ENCODE measurements at places on chromosomes 5 and 9. TPM values are rescaled to one million over a fixed set of nuclear protein-coding genes. Genes with fewer than 3 reads are reported as not detected.

RNF183 gene
- 6.0 TPM for polyA plus RNA-seq

PCDHGA6 gene
- 7.9 TPM for polyA plus RNA-seq

CDHR2 gene
- 26.0 TPM for polyA plus RNA-seq

DMRTA1 gene
- 1.7 TPM for polyA plus RNA-seq

FOXD4L6 gene
- not detected for polyA plus RNA-seq

SLC6A18 gene
- 3.4 TPM for polyA plus RNA-seq

LHX3 gene
- not detected for polyA plus RNA-seq

CCIN gene
- 0.27 TPM for polyA plus RNA-seq

RORB gene
- polyA plus RNA-seq, result 0.09 TPM

PDGFRB gene
- 137 TPM for polyA plus RNA-seq

CCDC192 gene
- polyA plus RNA-seq, result 1.1 TPM

CBY3 gene
- 1.8 TPM for polyA plus RNA-seq

RHOBTB3 gene
- 61.3 TPM for polyA plus RNA-seq

STKLD1 gene
- polyA plus RNA-seq, result 3.9 TPM

DNA sequence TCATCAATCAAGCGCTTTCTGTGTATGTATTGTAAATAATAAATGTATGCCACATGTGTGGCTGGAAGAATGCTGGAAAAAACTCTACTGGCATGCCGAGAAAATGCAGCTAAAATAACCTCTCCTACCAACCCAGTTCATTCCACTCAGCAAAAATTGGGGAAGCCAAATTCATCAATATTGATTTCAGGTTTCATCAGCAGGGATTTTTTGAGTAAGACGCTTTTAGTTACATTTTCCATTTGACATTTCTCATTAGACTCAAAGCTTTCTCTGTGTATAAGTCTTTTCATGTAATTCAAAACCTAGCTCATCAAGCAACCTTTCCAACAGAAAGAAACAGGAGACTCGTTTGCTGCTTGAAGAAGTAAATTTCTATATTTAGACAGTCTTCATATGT is 338.1 kb downstream of the DMRT2 start:
- no peak for DNase-seq

DNA sequence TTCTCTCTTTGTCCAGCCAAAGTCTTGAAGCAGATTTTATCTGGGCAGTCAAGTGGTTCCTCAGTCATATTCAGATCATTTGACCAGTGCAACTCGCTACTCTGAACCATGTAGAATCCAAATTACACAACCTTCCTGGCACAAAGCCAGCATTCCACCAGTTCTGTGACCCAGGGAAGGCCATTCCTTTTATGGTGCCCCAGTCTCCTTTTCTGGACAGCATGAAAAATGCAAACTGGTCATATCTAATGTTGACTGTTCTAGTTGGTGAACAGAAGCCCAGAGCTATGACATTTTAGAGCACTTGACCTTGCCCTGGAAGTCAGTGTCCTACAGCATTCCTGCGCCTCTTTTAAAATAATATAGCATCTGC is 364.6 kb downstream of the BRINP1 start:
- peak; percentile 84 for DNase-seq

- no peak for DNase-seq
These were observed 165.5 kb upstream of the CD180 start for GRCh38 chr5:67361932-67362729.

- DNase-seq, result peak; percentile 19
These were observed 482 bp downstream of the CD14 start for GRCh38 chr5:140632366-140633020.

DNA sequence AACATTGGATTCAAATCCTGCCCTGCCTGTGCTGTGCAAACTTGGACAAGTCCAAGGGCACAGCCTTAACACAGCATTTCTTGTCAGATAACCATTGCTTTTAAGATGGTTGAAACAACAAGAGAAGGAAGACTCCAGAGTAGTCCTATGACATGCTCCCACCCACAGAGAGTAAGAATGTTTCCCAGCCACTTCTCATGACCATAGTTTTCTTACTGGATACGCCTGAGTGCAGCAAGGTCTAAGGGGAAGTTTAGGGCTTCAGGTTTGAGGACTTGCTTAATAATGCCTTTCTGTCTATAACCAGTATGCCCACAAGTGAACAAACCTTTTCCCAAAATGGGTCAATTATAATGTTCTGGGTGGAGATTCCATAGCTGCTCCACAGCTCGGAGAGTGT is 126.4 kb downstream of the SLF1 start:
- DNase-seq, result no peak

GRCh38 chr5:118692811-118693342 is 295.5 kb downstream of the DTWD2 start:
- DNase-seq, result peak; percentile 46

GRCh38 chr9:84808416-84808815 is 138.9 kb downstream of the NTRK2 start:
- no peak for DNase-seq

DNA sequence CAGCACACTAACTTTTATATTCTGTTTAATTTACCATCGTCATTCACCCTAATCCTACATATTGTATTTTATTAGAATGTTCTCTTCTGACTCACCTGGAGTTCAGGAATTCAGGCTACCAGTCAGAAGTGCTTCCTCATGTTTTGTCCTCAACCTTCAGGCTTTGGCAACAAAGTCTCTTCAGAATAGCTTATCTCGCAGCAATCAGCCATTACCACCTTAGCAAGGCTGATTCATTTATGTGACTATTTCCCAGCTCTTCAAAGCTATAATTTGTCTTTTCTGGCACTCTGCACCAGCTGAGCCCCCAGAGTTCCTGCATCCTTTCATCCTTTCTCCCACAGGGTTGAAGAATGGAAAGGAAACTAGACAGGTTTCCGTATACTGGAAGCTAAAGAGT is 365.5 kb upstream of the CDH18 start:
- no peak for DNase-seq

GRCh38 chr9:110095161-110095595 is 112.8 kb downstream of the C9orf152 start:
- no peak for DNase-seq

DNA sequence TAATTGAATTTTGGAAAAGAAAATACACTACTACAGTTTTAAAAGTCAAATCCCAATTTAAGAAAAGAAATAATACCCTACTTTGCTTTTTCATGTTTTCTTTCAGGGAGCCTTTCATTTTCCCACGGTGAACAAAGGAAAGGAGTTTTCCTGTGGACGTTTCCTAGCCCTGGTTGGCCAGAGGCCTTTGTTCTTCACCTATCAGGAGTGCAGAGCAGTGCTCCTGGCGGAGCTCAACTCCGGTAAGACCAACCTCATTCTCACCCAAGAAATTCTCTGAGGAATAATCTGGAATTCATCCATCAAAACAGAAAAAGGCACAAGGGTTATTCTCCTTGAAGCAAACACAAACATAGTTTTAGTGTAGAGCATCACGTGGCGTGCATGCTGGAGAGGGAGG is 248.9 kb downstream of the ADGRV1 start:
- no peak for DNase-seq

DNA sequence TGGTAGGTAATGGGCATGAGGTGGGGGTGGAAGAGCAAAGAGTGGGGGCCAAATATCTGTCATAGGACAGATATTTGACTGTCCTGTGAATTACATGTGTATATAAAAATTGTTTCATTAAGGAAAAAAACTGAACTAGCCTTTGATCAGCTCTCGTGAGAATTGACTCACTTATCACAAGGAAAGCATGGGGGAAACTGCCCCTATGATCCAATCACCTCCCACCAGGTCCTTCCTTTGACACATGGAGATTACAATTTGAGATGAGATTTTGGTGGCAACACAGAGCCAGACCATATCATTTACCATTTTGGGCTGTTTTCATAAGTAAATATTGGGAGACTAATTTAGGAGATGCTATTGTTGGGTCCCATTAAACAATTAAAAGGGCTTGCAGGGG is 63.2 kb upstream of the FYB1 start:
- no peak for DNase-seq

- DNase-seq, result no peak
These were observed 34.8 kb downstream of the ATP6V0E1 start for GRCh38 chr5:173018358-173018757.

DNA sequence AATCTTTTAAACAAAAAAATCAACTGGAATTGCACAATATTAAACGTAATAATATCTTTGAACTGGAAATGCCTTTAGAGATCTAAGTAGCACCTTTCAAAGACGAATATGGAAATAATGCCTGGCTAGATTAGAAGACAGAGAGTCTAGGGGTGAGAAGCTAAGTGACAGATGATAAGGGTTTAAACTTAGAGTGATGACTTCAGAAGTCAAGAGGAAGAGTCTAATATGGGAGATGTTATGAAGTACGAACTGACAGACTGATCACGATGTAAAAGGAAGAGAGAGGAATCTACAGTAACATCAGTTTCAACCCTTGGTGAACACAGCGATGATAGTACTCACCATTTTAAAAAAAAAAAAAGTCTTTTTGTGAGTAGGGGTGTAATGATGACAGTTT is 57.9 kb downstream of the HINT1 start:
- no peak for DNase-seq

DNA sequence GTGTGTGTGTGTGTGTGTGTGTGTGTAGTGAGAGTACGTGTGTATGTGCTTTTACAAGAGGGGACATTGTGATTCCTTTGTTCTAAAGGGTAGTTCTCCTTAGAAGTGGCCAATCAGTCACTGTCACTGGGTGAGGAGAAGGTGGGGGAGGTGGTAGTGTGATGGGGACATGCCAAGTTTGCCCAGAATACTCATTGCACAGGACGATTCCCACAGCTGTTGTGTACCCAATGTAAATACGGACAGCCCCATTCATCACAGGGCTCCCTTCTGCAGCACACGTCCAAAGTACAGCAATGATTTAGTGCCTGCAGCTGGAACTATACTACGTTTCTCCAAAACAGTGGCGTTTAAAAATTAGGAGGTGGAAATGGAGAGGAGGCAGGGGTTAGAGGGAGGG is 287.8 kb downstream of the TLR4 start:
- DNase-seq, result peak; percentile 54

DNA sequence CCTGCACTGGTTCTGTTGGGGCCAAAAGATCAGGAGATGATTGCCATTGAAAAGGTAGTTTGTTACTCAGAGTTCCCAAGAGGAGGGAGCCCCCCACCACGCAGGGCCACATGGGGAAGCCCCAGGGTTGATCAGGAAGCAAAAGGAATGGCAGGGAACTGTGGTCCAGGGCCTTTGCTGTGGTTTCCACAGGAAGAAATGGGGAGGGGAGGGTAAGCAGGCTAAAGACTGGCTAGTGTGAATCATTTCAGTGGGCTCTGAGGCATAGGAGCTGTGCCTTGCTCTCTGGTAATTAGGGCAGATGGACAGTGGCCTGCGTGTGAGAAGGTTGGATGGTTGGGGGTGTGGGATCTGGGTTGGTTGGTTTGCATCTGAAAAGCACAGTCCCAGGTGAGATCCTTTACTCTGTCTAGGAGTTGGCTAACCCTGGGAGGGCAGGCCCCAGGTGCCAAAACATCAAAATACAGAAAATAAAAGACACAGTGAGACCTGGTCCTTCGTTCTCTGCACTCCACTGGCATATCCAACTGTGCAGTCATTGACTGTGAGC is 66.1 kb downstream of the PTPDC1 start:
- DNase-seq, result no peak

DNA sequence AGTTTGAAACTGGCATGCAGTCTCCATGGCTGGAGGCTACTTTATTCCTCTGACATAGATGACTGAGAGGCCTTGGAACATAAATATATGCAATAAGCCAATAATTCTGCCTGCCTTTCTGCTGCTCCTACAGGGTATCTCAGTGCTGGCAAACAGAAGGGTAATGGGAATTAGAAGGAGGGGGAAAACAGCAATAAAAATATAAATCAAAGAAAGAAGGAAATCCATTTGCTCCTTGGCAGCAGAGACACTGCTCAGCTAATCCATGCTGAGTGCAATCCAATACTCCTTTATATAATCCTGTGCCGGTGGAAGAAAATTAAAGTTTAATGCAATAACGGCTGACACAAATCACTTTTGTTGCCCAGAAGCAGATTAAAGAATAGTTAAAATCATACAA is 478.9 kb downstream of the SPATA31D1 start:
- DNase-seq, result no peak

DNA sequence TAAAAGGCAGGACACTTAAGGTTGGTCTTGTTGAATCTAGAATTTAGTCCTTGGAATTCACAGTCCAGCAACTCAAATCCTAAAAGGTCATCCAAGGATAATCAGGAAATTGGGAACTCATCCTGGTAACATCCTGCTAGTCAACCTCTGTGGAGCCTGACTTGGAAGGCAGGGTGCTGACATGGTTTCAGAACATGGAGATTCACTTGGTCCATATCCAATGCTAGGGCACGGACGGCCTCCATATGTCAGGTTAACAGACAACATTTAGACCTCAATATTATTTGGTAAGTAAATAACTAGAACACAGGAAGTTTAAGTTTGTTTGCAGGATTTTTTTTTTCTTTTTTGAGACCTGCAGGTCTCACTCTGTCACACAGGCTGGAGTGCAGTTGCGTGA is 783 bp upstream of the DNAH5 start:
- DNase-seq, result no peak

DNA sequence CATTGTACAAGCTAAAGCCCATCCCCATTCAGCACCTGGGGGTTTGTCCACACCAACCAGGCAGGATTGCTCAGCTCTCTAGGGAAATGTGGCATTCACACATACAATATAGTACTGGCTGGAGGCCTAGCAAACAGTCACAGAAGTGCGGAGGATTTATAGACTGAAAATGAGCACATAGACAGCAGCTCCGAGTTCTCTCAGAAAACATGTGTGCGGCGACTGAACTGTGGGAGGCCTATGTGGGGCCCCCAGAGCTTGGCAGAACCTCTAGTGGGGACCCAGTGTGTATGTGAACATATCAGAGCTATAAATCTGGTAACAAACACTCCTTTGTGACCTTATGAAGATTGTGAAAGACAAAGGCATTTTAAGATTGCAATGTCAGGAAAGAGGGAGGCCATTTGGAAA is 431.1 kb downstream of the DTWD2 start:
- peak; percentile 33 for DNase-seq

DNA sequence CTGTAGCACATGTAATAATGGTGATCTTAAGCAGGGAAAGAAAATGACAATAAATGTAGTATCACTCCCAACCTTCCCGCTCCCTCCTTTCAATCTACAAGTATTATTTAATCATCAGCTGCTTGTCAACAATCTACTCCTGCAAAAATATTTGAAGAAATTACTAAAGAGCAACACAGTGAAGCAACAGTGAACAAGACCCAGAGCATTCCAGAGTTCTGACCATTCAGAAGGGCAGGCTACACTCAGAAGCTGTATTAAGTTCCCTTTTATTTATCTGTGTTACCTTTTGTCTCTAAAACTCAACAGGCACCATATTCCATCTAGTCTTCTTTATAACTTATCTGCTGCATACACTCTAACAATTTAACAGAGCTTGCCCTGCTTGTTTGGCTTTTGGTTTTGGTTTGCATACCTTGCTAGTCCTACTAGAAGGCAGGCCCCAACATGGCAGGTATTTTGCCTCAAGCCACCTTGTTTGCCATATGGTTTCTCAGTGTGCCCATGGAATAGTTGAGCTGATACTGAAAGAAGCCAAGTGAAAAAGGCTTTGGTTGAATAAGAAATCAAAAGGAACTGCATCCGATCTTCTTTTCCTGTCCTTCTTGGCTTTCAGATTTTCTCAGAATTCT is 253.9 kb downstream of the CEMIP2 start:
- no peak for DNase-seq

All from renal pelvis (tissue), 12 donors.